ENCODE measurements at places on chromosomes 7 and 10. TPM values are rescaled to one million over a fixed set of nuclear protein-coding genes. Genes with fewer than 3 reads are reported as not detected.

Gene CYP2C8
- 0.36 TPM for total RNA-seq

- no peak overlapping the region for H3K27ac ChIP-seq
- no peaks in the 10 kb centered on the region for H3K36me3 ChIP-seq
- H3K4me3 ChIP-seq, result no peak overlapping the region
- no peaks in the 10 kb centered on the region for H3K4me1 ChIP-seq
Measured at GRCh38 chr10:494556-494955, 194.9 kb downstream of the DIP2C start.

- H3K27ac ChIP-seq, result no peak overlapping the region
- DNase-seq, result no peak
- no peaks in the 10 kb centered on the region for H3K4me1 ChIP-seq
- H3K36me3 ChIP-seq, result no peaks in the 10 kb centered on the region
- no peak overlapping the region for H3K4me3 ChIP-seq
Measured at GRCh38 chr10:73992899-73993788, 4.8 kb upstream of the VCL start.

DNA sequence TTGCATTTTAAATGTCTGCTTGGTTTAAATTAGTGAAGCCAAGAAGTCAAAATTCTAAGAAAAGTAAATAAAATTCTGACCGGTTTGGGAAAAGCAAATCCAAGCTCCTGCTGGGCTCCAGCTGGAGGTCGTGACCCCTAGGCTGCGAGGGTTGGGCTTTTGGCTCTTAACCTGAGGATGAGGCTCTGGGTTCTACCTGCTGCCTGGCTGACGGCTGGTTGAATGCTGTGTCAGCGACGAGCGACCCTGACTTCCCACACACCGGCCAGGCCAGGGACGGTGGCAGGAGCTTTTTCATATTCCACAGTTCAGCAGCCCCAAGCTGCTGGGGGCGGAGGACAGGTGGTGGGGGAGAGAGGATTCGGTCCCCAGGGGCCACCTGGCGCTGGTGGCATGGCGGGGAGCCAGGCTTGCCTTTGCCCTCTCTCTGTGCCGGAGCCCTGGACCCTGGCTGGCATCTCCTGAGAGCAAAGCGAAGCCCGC, 843 bp upstream of the PLPP4 start:
- DNase-seq, result no peak
- H3K27ac ChIP-seq, result no peak overlapping the region
- no peaks in the 10 kb centered on the region for H3K27me3 ChIP-seq
- no peaks in the 10 kb centered on the region for H3K4me1 ChIP-seq
- H3K36me3 ChIP-seq, result no peaks in the 10 kb centered on the region

- no peak overlapping the region for H3K27ac ChIP-seq
- no peak overlapping the region for H3K4me3 ChIP-seq
- no peaks in the 10 kb centered on the region for H3K36me3 ChIP-seq
- H3K27me3 ChIP-seq, result no peaks in the 10 kb centered on the region
- no peak for DNase-seq
Measured at GRCh38 chr7:39086638-39087360, 109.1 kb downstream of the POU6F2 start.

Gene SERPINE1
- 24.4 TPM for total RNA-seq

Gene CRPPA
- total RNA-seq, result 1.6 TPM

Gene AKR1E2
- total RNA-seq, result 16.2 TPM

GRCh38 chr10:129952378-129953118, 11.5 kb downstream of the EBF3 start:
- no peaks in the 10 kb centered on the region for H3K36me3 ChIP-seq
- no peaks in the 10 kb centered on the region for H3K4me1 ChIP-seq
- no peak overlapping the region for H3K4me3 ChIP-seq
- peaks cover 20% of the 10 kb centered on the region for H3K27me3 ChIP-seq

GRCh38 chr10:50234486-50234885, 16.8 kb downstream of the ASAH2 start:
- H3K4me3 ChIP-seq, result no peak overlapping the region
- no peak overlapping the region for H3K27ac ChIP-seq
- no peaks in the 10 kb centered on the region for H3K27me3 ChIP-seq
- no peaks in the 10 kb centered on the region for H3K4me1 ChIP-seq

DNA sequence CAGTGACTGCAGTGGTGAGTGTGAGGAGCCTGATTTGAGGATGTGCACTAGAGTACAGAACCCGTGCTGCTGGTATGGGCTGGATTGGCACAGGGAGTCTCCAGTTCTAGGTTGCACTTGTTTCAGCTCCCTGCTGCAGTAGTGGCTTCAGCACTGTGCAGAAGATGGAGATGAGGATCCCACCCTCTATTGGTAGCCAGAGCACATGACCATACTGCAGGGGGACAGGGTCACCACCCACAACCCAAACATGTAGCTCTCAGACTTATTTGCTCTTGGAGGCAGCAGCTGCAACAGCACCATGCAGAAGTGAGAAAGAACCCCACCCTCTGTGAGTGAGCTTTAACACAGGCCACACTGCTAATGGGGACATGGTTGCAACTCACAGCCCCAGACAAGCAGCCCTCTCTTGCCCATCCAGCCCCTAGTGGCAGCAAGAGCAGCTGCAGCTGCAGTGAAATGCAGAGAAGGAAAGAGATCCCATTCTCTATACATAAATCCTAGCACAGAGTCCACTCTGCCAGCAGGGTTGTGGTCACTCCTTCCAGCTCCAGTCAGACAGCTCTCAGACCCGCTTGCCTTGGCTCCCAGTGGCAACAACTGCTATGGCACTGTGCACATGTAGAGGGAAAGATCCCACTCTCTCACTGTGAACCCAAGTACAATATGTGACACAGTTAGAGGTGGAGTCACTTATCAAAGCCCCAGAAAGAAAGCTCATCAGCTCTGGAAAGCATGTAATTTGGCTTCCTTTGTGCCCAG, 51.4 kb upstream of the SCIN start:
- DNase-seq, result no peak
- H3K4me1 ChIP-seq, result no peaks in the 10 kb centered on the region
- no peak overlapping the region for H3K27ac ChIP-seq
- H3K27me3 ChIP-seq, result no peaks in the 10 kb centered on the region
- H3K4me3 ChIP-seq, result no peak overlapping the region

Gene WDR86
- total RNA-seq, result 3.6 TPM

- H3K4me3 ChIP-seq, result no peak overlapping the region
- H3K4me1 ChIP-seq, result peaks cover 6% of the 10 kb centered on the region
- no peaks in the 10 kb centered on the region for H3K36me3 ChIP-seq
Measured at GRCh38 chr7:2802101-2802500, 42.0 kb downstream of the GNA12 start.

GRCh38 chr7:133784486-133785001, 342.6 kb upstream of the LRGUK start:
- DNase-seq, result no peak
- no peak overlapping the region for H3K27ac ChIP-seq
- no peak overlapping the region for H3K4me3 ChIP-seq
- H3K27me3 ChIP-seq, result no peaks in the 10 kb centered on the region

DNA sequence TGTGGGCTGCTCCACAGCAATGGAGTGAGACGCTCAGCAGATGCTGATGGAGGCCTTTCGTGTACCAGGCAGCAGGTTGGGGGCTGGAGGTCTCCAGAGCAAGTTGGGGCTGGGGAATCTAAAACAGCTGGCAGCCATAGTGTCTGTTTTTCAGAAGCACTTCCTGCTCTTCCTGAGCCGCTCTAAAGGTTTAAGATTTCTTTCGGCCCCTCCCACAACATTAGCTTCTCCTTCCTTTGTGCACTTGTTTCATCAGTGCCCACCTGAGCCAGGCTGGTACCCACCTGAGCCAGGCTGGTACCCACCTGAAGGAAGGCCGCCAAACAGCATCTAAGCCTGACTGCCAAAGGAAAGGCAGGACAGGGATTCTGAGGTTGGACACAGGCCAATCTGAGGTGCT, 18.4 kb upstream of the WAPL start:
- DNase-seq, result no peak
- no peaks in the 10 kb centered on the region for H3K36me3 ChIP-seq
- no peak overlapping the region for H3K27ac ChIP-seq
- H3K4me1 ChIP-seq, result no peaks in the 10 kb centered on the region
- no peak overlapping the region for H3K4me3 ChIP-seq
